ENCODE measurements at places on chromosomes 13 and 19. TPM values are rescaled to one million over a fixed set of nuclear protein-coding genes. Genes with fewer than 3 reads are reported as not detected.

Gene DHDH
- not detected for total RNA-seq

Gene FUT3
- total RNA-seq = under 0.01 TPM

- DNase-seq = no peak
Measured at GRCh38 chr13:106262886-106263285, 272.6 kb downstream of the EFNB2 start.

GRCh38 chr19:55336101-55336500, 3.6 kb upstream of the KMT5C start:
- DNase-seq = no peak

DNA sequence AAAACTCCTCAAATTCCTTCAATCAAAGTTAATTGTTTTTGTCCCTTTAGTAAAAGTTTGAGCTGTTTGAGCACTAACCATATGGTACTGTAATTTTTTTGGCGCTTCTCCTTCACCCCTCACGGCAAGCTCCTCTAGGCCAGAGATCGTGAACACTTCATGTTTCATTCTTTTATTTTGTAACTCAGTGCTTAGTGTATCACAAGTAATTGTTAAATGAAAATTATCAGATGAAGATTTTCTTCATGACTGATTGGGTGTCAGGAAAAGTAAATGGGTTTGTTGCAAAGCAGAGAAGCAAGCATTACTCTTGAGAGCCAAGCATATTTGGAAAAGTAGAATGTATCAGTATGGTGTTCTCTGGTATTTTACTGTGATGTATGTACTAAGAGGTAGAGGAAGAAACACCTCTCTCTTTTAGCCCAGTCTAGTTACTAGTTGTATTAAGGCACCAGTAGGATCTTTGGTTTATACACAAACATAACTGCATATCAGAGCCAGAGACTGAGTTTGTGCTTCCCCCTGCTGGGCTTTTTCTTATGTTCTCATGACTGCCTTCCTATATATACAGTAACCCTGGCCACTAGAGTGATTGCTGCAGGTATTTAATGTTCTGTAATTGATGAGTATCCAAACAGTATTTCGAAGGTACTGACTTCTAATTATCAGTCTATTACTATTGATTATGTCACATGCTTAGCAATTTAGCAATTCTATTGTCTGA, 202.3 kb upstream of the KLHL1 start:
- DNase-seq = no peak

DNA sequence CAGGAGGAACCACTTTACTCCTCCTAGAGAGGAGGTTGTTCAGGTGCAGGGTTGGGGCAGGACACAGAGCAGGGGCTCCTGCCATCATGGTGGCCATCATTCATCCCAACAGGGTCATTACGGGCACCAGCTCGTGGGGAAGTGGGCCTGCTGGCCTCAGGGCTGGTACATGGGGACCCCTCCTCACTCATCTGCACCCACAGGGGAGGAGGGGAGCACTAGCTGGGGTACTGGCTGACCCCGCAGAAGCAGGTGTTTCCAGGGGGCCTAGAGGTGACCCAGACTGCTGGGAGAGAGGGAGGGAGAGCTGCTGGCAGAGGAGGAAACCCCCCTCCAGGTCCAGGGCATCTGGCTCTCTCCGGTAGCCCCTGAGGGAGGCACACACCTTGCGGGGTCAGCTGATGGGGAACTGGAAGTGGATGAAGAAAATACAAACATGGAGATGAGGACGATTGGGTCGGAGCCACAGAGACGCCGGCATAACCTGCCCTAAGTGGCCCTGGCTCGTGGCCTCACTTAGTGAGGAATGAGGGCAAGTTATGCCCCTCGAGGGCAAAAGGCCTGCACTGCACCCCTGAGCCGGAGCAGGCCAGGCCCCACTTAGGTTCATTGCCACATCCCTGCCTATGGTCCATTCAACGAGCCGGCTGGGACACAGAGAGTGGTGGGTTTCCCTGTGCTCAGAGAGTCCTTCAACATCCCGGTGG, 76.2 kb downstream of the SOX1 start:
- DNase-seq = no peak

DNA sequence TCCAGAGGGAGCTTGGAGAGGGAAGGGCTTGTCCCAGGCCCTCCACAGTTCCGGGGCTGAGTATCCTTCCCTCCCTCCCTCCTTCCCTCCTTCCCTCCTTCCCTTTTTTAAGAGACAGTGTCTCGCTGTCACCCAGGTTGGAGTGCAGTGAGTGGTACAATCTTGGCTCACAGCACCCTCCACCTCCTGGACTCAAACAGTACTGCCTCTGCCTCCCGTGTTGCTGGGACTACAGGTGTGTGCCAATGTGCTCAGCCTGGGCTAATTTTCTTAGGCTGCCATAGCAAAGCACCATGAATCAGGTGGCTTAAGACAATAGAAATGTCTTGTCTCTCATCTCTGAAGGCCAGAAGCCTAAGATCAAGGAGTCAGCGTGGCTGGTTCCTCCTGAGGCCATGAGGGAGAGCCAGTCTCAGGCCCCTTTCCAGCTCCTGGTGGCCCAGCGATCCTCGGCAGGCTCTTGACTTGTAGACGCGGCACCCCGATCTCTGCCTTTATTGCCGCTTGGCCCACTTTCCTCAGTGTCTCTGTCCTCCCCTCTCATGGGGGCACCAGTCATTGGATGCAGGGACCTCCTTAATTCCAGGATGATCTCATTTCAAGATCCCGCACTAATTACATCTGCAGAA, 47.5 kb downstream of the CRTC1 start:
- DNase-seq = no peak

DNA sequence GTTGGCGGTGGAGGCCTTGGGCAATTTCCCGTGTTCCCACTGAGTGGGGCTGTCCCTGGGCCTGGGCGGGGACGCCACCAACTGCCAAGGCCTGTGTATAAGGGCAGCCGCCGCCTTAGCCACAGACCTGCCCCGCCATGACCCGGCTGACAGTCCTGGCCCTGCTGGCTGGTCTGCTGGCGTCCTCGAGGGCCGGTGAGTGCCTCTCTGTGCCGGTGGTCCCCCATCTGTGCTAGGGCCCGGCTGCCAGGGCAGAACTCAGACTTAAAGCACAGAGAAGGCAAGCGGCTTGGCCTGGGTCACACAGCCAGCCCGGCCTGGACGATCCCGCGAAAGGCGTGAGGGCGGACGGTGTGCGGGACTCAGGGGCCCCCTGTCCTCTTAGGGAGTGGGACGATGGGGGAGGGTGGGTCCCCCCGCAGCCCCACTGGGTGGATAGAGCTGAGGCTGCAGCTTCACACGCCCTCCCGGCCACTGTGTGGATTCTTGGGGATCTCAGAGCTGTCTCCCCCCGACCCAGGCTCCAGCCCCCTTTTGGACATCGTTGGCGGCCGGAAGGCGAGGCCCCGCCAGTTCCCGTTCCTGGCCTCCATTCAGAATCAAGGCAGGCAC, at the start of gene AZU1:
AZU1 (plus strand) TSS at position 128 of the 612 bp plus-strand sequence; CDS start at position 138, 10 bp downstream.
- no peak for DNase-seq

Measured in fibroblast of villous mesenchyme (primary cell).